ENCODE measurements at places on chromosomes 5 and 9.

DNA sequence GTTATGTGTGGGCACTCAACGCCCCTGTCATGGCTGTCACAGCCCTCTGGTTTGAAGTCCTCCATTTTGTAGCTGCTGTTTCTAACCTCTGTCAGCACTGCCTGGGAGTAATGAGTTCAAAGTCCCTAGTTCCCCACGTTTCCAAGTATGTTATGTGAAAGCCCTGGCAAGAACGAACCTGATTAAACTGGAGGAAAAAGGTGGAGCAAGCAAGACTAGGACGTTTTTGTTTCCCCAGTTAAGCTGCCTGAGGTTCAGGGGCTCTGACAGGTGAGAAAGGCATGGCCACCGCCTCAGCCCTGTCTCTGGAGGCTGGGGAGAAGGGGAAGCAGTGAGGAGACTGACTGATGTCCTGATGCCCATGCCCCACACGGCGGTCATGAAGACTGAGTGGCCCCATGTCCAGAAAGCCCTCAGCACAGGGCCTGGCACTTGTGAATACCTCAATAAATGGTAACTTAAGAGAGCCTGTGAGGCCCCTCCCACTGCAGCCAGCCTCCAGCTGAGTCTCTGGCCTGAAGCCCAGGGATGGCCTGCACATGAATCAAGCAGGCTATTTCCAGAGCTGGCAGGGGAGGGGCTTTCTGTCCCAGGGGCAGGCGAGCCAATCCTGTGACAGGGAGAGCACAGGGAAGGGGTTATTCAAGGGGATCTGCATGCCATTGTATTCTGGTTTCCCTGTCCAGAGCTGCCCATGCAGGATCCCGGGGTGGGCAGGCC is 61.8 kb downstream of the PFDN1 start:
- no peak for DNase-seq

DNA sequence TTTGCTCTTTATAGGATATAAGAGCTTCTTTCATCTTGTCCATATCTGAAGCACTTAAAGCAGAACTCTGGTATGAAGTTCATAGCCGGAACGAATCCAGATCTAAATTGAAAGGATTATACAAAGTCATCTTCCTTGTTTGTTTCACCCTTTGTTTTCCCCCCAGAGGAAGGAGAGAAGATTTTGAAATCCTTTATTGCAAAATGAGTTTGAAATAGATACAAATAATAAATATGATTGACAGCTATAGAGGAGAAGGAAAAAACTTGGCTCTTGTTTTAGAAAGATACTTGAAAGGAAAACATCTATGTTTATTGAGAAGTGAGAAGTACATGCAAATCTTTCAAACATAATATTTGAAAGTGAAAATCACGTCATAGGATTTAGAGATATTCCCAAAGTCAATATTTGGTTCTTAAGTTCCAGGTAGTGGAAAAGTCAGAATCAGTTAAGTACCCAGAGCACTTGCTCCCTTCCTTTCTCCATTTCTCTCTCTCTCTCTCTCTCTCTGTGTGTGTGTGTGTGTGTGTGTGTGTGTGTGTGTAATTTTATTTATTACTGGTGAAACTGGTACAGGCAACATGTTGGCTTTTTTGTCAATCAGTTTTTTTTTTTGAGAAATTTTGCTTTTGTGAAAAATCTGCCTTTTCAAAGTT is 27.2 kb downstream of the PAM start:
- no peak for DNase-seq

DNA sequence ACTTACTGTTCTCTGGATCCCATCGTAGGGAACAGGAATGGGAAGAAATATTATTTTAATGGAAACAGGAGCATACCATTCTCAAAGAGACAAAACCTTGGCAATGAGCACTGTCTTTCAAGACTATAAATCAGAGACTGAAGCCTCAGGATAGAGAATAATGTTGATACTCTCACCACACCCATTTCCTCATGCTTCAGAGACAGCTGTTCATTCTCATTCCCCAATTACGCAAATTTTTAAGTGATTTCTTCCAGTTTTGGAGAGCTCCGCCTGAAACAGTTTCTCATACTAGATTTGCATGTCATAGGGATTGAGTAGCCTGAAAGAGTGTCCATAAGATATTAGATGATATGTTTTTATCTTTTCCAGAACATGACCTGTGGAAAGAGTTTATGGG is 290.5 kb upstream of the RASA1 start:
- no peak for DNase-seq

- DNase-seq = no peak
These were observed 6.1 kb upstream of the RNF183 start for GRCh38 chr9:113309204-113309813.

DNA sequence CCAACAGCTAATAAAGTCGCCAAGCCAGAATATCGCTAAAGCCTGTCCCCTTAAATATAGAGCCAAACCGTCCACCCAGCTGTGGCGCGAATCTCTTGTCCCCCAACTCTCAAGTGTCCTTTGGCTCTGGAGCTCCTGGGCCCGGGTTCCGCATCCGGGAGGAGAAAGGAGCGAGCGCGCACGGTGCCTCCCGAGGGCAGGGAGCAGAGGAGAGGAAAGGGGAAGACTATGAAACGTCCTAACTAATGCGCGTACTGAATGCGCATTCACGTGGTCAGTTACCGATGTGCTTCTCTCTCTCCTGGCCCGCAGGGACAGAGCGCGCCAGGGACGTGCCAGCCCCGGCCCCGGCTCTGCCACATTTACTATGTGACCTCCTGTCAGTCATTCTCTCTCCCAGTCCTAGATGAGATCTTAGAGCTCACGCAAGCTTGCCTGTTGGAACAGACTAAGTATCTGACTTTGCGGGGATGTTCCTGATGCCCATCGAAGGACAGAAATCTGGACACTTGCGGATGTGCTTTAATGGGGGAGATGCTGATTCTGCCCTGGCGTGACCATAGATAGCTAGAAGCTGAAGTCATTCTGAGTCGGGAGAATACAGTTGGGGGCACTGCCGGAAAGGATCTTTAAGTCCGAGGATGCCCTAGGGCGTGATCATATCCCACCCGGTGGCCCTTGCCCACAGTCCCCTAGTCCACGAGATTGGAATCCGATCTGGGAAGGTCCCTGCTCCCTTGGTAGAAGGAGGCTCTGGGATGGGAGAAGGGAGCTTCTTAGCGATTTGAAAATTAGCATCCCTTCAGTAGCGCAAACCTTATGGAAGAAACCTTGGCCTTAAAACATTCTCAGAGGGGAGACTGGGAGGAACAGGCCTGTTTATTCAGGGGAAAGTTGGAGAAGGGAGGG is 5.7 kb upstream of the EBF1 start:
- no peak for DNase-seq

- DNase-seq = no peak
These were observed 109.1 kb downstream of the ZCCHC7 start for GRCh38 chr9:37229455-37229854.

DNA sequence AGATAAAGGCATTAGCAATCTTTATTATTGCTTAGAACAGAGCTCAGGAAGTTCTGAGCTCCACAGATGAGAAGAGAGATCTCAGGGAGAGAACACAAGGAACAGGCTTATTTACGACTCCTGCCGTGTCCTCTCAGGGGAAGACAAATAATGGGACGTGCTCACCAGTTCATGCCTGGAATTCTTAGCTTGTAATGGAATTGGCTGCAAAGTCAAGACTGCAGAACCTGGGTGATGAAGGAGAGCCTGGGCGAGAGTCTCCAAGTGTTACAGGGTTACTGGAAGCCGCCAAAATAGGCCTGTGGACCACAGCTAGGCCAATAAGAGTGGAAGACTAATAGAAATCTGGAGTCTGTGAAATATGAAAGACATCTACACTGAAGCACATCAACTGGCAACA is 174.5 kb upstream of the ADAMTSL1 start:
- DNase-seq = no peak

- DNase-seq = no peak
These were observed 25.2 kb upstream of the NREP start for GRCh38 chr5:111782216-111782615.

DNA sequence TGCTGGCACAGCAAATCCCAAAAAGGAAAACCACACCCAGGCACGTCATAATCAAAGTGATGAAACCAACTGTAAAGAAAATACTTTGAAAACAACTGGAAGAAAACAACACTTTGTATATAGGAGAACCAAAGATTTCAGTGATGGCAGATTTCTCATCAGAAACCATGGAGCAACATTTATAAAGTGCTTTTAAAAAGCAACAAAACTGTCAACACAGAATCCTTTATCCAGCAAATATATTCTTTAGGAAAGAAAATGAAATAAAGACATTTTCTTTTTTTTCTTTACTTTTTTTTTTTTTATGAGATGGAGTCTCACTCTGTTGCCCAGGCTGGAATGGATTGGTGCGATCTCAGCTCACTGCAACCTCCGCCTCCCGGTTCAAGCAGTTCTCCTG is 5.3 kb upstream of the FAM151B start:
- no peak for DNase-seq

DNA sequence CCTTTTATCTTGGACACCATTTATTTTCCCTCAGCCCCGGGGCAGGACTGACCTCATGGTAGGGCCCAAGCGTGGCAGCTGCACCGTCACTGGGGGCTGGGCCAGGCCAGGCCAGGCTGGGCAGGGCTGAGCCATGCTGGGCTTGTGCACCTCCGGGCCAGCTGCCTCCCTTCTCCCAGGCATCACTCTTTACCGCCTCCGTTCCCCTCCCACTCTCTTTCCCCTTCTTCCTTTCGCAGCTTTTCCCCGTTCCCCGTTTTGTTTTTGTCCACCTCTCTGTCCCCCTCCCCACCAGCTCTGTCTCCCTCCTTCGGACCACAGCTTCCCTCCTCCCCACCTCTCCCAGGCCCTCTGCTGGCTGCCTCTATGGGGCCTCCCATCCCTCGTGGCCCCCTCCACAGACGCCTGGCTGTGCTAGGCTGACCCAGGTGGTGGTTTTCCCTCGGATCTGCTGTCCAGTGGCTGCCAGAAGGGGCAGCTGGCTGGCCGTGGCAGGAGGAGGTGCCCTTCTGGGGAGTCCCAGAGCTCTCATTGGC is 17.9 kb downstream of the FGF18 start:
- no peak for DNase-seq

DNA sequence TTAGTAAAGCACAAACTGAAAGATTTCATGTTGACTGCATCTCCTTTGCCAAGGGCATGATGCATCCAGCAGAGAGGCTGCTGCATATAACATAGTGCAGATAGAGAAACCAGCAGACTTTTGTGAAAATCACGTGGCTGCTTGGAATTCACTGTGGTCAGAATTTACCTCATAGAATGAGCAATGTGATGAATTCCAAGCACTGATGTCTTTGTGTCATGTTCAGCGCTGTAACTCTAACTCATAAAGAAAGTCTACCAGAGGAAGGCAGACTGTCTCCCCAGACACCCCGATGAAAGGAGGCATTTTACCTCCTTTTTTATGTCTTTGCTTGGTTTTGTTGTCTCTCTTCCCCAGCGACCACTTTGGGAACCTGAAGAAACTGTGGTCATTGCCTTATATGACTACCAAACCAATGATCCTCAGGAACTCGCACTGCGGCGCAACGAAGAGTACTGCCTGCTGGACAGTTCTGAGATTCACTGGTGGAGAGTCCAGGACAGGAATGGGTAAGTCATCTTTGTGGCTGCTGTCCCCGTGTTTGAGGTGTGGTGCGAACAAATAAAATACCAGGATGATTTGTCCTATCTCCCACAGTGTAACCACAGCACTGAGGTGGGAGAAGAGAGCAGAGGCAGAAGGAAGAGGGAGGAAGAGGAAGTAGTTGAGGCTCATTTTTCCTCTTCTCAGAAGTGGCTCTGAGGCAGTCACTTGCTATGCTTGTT is 42.0 kb downstream of the ITK start:
- DNase-seq = peak; percentile 74

DNA sequence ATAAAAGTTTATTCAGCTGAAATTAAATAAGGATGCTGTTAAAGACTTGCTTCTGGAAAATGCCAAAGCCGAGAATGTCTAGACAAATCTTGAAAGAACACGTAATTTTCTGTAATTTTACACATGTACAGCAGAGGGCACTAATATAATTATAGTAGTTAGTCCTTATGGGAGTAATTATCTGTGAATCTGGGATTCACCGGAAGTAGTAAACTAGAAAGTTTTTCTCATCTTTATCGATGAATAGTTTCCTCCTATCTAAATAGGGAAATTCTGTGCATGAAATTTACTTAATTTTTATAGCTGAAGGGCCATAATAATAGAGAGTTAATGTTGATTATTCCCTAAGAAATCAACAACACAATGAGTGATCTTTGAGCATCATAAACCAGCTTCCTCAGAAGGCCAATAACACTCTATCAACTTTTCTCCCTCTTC is 18.4 kb upstream of the CNTLN start:
- no peak for DNase-seq

- DNase-seq = no peak
These were observed 113.9 kb downstream of the UGCG start for GRCh38 chr9:112010537-112010936.

- DNase-seq = no peak
These were observed 292.9 kb downstream of the GABRG2 start for GRCh38 chr5:162360373-162360931.

- DNase-seq = no peak
These were observed 547.0 kb upstream of the COX7C start for GRCh38 chr5:86070719-86071118.

DNA sequence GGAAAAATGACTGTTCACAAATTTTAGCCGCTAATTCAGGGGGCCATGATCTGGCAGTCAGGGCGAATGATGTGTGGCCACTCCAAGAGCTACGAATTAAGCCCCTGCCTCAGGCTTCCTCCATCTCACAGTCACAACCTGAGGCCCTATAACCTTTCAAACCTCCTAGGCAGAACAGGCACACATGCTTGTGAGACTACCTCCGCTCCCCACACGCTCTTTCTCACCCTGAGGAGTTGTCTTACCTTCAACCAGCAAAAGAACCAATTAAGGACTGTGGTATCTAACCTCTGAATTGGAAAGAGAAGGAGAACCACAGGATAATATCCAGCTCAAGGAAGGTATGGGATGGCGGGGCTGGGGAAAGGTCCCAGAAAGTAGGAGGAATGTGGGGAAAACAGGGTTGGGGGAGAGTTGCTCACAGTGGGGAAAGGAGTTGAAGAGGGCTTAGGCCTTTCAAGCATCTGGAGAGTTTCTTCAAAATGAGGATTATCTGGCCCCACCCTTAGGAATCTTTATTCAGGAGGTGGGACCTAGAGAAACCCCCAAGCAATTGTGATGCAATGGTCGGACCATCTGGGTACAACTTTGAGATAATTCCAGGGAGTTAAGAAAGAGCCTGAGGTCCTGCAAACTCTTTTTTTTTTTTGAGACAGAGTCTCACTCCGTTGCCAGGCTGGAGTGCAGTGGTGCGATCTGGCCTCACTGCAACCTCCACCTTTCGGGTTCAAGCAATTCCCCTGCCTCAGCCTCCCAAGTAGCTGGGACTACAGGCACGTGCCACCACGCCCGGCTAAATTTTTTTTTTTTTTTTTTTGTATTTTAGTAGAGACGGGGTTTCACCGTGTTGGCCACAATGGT is 5.5 kb downstream of the PCDH1 start:
- DNase-seq = no peak

Data from activated CD8-positive, alpha-beta memory T cell treated with anti-CD3 and anti-CD28 coated beads, Interleukin-2, amount 50 U/mL, for 4 hours (primary cell).